Stimulated activated CD8-positive, alpha-beta memory T cell treated with anti-CD3 and anti-CD28 coated beads, Interleukin-15, amount 100 ng/mL, for 24 hours (primary cell): ENCODE measurements at places on chromosomes 4 and X.

DNA sequence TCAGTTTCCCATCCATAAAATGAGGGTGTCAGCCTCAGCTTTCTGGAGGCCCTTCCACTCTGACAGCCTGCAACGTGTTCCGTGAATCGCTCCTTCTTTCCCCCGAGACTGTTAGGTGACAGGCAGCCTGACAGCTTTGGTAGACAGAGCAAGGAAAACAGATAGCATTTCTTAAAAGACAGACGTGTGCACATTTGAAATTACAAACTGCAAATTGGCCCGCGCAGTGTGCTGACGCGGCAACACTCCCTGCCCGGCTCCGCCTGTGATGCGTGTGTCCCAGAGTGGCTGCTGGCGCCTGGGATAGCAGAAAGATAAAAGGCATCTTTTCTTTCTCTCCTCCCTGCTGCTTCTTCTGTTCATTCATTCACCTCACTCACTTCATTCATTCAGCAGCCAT lies 245.3 kb downstream of the AFAP1 start:
- DNase-seq: no peak

DNA sequence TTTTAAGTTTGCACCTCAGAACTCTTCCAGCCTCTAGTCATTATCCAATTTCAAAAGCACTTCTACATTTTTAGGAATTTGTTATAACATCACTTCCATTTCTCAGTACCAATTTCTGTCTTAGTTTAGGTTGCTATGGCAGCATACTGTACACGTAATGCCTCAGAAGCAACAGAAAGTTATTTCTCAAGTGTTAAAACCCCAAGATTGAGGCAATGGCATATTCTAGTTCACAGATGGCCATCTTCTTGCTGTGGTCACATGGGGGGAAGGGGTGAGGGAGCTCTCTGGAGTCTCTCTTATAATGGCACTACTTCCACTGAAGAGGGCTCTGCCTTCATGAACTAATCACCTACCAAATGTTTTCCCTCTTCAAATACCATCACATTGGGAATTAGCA lies 220.3 kb upstream of the CTSO start:
- DNase-seq: no peak

DNA sequence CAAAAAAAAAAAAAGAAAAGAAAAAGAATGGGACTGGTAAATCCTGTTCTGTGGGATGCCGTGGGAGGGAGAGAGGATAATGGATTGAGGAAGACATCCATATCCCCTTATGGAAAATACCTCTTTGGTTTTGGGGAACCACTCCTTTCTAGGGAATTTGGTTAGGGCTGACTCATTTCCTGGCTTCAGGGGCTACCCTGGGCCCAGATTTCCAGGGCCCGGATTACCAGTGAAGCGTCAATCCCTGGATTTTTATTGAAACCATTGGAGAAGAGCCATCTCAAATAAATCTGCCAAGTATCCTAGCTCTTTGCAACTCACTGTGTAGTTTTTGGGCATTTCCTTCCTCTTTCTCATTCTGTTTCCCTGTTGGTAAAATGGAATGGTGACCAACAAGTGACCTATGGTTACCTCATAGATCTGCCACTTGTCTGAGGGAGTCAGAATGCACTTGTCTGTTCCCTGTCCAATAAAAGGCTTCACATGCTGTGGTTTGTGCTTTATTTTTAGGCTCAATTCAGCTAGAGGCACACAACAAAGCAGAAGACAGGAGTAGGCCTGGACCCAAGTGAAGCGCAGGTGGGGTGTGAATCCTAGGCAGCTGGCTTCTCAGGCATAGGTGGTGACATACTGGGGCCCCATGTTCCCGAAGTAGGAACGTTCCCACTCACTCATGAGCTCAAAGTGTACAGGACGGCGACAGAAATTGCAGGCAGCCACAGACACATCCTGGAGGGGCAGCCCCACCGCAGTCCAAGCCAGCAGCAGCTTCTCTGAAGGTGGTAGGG lies 8.6 kb downstream of the APEX2 start:
- DNase-seq: no peak

DNA sequence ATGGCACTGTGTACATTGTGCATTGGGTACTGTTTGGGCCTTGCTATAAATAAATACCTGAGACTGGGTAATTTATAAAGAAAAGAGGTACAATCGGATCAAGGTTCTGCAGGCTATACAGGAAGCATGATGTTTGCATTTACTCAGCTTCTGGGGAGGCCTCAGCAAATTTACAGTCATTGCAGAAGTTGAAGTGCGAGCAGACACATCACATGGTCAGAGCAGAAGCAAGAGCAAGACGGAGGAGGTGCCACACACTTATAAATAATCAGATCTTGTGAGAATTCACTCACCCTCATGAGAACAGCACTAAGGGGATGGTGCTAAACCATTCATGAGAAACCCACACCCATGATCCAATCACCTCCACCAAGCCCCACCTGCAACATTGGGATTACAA lies 505.0 kb downstream of the ARAP2 start:
- DNase-seq: no peak

- no peak for DNase-seq
Observed at GRCh38 chr4:120801137-120801758, 121.3 kb downstream of the PRDM5 start.
